Activated CD8-positive, alpha-beta memory T cell treated with anti-CD3 and anti-CD28 coated beads, Interleukin-2, amount 10 ng/mL, durations not matched to agents 7 days and 5 days (primary cell): ENCODE measurements at places on chromosomes 1 and 21. TPM values are rescaled to one million over a fixed set of nuclear protein-coding genes. Genes with fewer than 3 reads are reported as not detected.

- DNase-seq = no peak
Observed at GRCh38 chr1:110228869-110229268, 18.8 kb downstream of the KCNC4 start.

DNA sequence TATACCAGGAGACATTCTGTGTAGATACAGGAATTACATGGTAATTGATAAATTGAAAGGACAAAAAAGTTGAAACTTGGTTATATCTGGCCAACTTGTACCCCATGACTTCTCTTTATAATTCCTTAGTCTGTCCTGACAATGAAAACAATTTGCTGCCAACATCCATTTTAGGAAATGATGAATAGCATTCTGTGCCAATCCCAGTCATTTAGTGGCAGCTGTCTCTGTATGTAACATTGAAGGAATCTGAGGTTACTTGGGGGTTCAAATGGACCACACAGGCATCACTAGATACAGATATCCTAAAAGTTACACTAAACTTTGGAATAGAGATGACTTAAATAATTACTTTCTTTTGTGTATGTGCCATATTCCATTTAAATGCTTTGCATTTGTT lies 38.2 kb downstream of the DHX9 start:
- DNase-seq = no peak

DNA sequence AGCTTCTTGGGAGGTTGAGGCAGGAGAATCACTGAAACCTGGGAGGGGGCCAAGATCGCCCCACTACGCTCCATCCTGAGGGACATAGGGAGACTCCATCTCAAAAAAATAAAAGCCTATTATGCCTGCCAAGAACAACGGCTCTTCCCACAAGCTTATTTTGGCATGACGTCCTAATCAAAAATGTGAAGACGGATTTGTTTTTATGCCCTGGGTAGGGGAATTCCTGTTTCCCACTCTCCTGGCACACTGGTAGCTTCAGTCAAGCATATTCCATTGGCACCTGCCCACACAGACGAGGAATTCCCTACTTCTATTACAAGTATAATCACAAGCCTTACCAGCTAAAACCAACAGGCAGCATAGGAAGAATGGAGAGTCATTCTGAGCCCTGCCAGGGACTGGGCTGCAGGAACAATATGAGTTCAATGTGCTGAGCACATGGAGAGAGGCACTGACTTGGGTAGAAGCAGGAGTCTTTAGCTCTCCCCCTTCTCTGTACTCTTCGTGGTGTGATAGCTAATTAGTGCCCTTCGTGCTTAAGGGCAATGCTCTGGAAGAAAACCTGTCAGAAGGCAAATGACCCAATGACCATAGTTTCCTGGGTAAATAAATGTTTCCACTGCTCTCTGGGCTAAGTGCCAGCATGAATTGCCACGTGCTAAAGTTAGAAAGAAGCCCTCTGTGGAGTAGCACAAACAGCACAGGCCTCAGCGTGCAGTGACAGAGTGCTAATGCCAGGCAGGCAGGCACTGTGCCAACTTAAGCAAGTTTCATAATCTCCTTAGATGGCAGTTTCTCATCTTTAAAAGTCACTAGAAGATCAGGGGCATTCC lies 16.8 kb downstream of the TNFSF4 start:
- DNase-seq = no peak

DNA sequence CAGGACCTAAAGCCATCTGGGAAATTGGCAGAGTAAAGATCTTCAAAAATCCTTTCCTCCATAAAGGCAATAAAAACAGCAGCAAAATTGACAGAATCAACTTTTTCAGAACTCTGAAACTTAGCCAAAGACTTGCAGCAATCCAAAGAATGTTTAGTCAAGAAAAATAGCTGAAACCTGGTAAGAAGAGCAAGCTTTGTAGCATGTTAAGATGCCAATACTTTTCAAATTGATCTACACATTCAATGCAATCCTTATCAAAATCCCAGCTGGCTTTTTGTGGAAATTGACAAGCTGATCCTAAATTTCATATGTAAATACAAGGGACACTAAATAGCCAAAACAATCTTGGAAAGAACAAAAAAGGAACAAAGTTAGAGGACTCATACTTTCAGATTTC lies 23.8 kb upstream of the FAM163A start:
- DNase-seq = no peak

The SAMSN1 gene
- total RNA-seq = 126 TPM

DNA sequence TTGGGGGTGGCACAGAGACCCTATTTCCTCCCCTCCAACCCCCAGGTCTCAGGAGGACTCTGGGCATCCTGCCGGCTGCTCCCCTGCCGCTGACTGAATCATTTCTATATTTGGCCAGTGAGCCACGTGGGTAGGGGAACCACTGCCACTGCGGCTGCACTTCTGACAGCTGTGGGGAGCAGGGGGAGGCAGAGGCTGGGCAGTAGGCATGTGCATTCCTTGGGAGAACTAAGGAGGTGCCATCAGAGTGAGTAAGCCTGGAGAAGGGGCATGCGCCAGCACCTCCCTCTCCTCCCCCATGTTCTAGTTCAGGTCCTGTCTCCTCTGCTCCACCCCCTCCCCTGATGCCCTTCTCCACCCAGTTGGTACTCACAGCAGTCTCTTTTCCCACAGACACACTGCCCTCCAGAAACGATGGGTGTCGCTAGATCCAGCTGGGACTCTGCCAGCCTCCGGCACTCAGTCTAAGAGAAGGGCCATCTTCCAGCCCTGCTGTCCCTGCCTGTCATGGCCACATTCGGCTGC lies 12.0 kb downstream of the PPFIA4 start:
- DNase-seq = no peak

The OR2L8 gene
- total RNA-seq = not detected

The HPCAL4 gene
- 0.30 TPM for total RNA-seq

- no peak for DNase-seq
Observed at GRCh38 chr1:53826367-53826766, 11.7 kb downstream of the NDC1 start.

GRCh38 chr21:16419188-16419921 lies 689.6 kb downstream of the USP25 start:
- no peak for DNase-seq

GRCh38 chr1:20322825-20323612 lies 32.3 kb downstream of the VWA5B1 start:
- DNase-seq = peak; percentile 72

DNA sequence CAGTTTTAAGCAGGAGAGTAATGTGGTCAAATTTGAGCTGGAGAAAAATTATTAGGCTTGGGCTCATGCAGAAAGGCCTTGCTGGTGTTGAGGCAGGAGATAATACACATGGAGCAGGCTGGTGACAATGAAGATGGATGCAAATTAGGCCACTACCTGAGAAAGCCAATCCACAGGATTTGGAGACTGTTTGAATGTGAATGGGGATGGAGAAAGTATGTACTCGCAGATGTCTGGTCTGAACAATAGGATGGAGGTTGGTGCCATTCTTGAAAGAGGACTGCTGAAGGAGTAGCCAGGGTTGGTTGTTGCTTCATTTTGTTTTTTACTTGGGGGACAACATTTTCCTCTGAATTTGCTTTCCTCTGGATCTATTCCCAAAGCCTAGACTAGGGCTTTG lies 8.0 kb upstream of the KIRREL1 start:
- DNase-seq = no peak

DNA sequence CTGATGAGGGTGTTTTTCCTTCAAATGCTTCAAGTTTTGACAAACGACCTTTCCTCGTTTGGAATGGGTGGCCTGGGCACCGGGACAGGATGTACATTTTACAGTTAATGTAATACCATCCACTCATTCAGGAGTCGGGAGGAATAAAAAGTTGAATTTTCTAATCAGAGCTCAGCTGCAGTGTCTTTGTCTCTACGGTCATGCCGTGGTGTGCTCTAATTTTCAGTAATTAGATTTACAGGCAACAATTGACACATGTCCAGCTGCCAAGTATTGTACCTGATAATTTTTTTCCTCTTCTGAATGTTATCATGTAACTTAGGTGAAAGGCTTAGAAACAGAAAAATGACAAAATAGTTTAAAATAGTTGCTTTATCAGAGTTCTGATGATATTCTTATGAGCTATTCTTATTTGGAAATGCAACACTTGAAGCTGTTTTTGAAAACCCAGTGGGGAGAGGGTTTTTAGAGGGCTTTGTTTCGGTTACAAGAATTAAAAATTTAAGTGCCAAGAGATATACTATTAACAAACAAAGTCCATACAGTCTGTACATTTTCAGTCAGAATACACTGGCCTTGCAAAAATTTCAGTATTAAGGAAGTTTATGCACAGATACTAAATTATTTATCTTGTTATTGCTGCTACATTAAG lies 1.0 kb downstream of the CDKN2C start:
- no peak for DNase-seq

DNA sequence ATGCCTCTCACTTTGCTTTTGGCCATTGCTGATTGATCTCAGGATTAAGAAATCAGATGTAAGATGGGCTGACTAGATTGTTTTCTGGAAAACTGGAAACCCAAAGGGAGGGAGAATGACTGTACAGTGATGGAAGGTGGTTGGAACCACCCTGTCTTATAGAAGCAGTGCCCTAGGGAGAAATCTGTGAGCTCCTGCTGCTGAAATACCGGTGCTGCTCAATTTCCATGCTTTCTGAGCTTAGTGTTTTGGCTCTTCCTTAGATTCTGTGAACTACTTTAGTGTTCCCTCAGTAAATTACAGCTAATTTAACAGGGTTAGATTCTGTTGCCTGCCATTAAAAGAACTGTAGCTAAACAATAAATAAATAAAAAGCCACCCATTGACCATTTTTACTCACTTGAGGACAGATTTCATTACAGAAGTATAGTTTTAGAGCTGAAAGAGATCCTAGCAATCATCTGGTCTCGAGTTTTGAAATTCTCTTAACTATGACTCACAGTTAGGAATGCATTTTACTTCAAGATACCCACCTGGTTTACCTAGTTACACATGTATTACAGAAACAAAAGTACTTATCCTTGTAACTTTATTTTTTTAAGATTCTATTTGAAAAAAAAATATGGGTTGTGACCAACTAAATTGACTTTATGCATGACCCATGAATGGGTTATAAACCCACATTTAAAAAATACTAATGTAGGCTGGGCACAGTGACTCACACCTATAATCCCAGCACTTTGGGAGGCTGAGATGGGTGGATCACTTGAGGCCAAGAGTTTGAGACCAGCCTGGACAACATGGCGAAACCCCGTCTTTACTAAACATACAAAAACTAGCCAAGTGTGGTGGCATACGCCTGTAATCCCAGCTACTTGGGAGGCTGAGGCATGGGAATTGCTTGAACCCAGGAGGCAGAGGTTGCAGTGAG lies 33.2 kb downstream of the CAMSAP2 start:
- DNase-seq = no peak

GRCh38 chr1:10939654-10940450 lies 72.6 kb upstream of the TARDBP start:
- peak; percentile 67 for DNase-seq

DNA sequence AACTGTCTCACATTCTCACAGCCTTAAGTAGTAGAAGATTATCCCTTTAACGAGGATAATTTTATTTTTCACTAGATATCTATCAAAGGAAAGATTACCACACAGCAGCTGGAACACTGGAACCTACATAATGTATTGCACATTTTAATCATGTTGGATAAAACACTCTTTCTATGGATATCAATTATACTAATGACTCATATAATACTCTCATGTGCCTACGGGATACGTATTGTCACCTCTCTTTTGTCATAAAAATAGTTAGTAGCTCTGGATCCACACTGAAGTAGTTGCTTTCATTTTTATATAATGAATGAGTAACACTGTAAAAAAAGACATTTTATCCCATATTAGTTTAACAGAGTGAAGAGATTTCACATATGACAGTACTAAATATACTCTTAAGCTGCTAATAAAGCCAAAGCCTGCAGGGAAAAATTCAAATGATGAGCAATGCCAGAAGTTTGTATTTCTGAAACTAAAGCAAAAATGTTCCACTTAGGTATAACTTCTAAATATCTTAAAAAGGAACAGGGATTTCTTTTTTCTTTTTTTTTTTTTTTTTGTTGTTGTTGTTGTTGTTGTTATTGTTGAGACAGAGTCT lies 408.7 kb upstream of the PKN2 start:
- no peak for DNase-seq

GRCh38 chr1:116870300-116870699 lies 39.4 kb upstream of the PTGFRN start:
- no peak for DNase-seq
